ENCODE measurements at places on chromosomes 1 and 21.

- no peak for DNase-seq
Measured at GRCh38 chr1:176884911-176885310, 279.6 kb downstream of the ASTN1 start.

GRCh38 chr1:185398022-185398421 is 81.0 kb upstream of the IVNS1ABP start:
- DNase-seq: no peak

DNA sequence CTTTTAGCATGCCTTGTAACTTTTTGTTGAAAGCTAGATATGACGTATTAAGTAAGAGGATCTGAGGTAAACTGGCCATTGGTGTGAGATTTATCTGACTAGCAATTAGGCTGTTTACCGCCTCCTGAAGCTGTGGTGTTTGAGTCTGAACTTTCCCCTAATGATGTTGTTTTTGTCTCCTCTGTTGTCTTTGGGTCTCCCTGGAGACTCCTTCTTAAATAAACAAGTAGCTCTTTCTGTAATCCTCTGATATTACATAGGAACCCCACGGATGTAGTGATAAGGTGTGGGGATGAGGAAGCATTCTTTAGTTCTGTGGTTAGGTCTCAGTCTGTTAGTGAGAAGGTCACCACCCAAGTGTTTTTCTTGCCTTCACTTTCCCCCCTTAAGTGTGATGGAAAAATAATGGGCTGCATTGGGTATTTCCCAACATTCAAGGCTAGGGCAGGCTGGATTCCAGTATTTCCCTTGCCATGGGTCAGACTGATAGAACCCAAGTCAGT is 33.0 kb downstream of the PRSS38 start:
- no peak for DNase-seq

GRCh38 chr1:20265250-20265649 is 25.4 kb upstream of the VWA5B1 start:
- DNase-seq: no peak

DNA sequence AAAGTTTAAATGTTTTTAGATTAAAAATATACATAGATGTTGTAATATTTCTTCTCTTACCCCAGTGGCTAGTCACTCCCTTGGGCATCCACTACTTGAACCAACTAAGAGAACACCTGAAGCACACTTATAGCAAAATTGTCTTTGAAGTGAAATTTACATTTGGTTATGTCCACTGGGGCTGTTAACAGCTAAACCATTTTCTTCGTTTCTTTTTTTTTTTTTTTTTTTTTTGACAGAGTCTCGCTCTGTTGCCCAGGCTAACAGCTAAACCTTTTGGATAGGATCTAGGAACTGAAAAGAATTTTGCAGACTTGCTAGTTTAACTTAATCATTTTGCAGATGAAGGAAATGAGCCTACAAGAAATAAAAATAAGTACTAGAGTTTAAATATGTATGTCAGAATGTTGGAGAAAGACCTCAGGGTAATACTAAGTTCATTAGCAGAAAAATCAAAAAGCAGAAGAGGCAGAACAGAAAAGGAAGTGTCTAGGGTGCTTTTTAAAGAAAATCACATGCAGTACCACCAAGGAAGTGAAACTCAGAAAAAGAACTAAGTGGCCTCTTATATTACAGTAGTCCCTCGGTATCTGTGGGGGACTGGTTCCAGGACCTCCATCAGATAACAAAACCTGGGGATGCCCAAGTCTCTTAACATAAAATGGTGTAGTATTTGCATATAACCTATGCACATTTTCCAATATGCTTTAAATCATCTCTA is 11.8 kb downstream of the DRAM2 start:
- no peak for DNase-seq

- DNase-seq: no peak
Measured at GRCh38 chr1:226627050-226627755, 78.6 kb downstream of the STUM start.

Data from stimulated activated CD8-positive, alpha-beta memory T cell treated with anti-CD3 and anti-CD28 coated beads, Interleukin-15, amount 100 ng/mL, for 4 hours (primary cell).